Stimulated activated CD8-positive, alpha-beta memory T cell treated with anti-CD3 and anti-CD28 coated beads, Interleukin-4, amount 100 ng/mL, for 1 hour (primary cell): ENCODE measurements at places on chromosomes 13 and 19.

DNA sequence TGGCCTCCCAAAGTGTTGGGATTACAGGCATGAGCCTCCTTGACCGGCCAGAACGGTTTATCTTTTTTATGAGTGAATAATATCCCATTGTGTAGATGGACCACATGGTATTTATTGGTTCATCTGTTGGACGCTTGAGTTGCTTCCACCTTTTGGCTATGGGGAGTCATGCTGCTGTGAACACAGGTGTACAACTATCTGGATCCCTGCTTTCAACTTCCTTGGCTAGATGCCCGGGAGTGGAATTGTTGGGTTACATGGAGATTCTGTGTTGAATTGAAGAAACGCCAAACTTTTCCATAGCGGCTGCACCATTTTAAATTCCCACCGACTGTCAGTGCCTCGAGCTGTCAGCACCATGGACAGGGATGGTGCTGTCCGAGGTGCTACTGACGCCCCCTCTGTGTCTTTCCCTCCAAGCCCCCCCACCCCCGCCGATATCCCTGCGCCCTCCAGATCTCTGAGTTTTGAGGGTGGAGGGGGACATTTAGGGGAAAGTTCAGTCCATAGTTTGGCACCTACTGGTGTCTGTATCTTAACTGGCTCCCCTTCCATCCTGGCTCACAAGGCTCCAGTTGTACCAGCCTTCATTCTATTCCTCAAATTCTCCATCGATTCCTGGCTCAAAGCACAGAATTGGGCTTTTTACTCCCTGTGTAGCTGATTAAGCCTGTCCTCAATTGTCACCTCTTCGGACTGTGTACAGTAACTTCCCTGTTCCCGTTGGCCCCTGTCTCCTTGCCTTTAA is 27.3 kb downstream of the PNPLA6 start:
- DNase-seq = no peak

GRCh38 chr13:49858178-49858856 is 65.8 kb upstream of the KPNA3 start:
- no peak for DNase-seq

GRCh38 chr13:51057906-51058305 is 53.2 kb downstream of the C13orf42 start:
- DNase-seq = no peak

GRCh38 chr19:56838909-56839651 is 1.4 kb downstream of the PEG3 start:
- no peak for DNase-seq

DNA sequence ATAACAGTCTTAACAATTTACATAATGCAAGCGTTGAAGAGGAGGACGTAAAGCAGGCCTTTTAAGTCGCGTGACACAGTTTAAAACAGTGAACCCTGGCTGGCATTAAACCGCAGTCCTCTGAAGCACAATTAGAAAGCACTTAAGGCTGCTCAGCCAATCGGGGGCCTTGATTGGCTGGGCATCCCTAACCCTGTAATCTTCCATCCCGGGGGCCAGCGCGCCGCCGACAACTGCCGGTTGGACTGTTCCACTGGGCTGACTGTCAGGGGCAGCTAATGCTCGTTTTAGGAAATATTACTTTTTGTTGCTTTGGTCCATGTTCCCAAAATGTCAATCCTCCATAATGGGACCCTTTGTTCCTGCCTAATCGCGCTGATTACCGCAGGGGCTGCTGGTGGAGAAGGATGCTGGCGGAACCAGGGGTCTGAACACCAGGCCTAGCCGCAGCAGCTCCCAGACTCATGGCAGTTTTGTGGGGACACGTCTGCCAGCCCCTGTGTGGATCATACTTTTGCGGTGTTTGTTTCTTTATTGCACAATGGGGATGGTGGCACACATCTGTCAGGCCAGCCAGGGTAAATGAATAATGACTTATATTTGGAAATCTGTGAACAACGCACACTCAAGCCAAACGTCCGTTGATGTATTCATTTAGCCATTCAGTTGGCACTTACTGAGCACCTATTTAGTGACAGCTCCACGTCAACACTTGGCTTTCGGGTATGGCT is 127.1 kb upstream of the SPACA7 start:
- DNase-seq = no peak

DNA sequence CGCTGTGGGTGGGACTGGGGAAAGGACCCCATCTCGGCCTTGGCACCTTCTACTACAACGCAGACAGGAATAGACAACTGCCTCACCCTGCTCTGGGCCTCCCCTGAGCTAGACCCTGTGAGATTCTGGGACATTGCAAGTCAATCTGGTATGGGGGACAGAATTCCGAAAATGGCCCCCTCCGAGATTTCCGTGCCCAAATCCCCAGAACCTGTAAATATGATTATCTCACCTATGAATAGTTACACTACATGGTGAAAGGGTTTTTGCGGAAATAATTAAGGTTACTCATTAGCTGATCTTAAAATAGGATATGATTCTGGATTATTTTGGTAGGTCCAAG is 618 bp upstream of the ZBTB45 start:
- DNase-seq = no peak

GRCh38 chr19:28397800-28398199 is 815.2 kb downstream of the UQCRFS1 start:
- no peak for DNase-seq

GRCh38 chr13:94414141-94414540 is 65.3 kb downstream of the DCT start:
- DNase-seq = no peak

DNA sequence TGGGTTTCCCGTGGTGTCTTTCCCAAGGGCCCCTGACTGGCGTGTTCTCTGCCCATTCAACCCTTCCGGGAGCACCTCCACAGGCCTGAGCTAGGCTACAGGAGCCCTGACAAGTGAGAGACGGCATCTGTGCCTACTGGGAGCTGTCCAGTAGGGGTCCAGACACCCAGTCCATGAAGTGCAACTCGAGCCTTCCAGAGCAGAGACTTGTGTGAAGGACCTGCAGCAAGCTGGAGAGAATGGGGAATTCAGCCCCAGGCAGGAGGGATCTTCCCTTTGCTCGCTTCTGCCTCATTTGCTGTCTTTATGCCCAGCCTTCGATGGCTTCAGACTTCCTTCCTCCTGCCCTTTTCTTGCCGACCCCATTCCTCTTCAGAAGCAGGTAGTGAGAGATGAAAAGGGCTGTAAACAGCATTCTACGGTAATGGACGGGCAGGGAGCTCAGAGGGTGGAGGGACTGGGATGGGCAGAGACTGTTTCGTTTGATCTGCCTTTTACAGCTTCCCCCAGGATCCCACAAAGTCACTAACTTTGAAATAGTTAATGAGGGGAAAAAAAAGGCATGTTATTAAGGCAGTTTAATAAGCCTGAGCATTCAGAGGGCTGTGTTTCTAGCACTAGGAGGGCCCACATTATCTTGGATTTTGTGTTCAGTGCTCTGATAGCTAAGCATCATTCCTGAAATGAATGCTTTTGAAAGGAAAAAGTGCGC is 327.6 kb downstream of the FGF9 start:
- DNase-seq = no peak

GRCh38 chr13:97327506-97328221 is 105.5 kb downstream of the MBNL2 start:
- DNase-seq = no peak

- no peak for DNase-seq
Observed at GRCh38 chr13:72163678-72164077, 296.7 kb upstream of the DACH1 start.

DNA sequence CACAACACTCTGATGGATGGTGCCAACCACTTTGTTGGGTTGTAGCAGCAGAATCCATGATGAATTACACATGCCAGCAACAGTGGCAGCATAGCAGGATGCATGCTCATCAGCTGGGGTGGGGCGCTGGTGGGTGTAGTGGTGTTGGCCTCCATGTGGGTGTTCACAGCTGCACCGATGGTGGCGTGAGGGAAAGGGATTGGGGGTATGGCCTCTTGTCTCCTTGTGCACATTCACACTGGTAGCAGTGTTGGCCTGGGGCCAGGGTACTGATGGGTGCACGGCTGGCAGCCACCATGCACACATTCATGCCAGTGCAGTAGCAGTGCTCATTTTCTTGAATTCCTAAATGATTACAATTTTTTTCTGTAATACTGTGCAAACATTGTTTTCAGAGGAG is 2748.8 kb upstream of the PCDH20 start:
- DNase-seq = no peak

- no peak for DNase-seq
Observed at GRCh38 chr13:71853725-71854124, 13.3 kb downstream of the DACH1 start.

DNA sequence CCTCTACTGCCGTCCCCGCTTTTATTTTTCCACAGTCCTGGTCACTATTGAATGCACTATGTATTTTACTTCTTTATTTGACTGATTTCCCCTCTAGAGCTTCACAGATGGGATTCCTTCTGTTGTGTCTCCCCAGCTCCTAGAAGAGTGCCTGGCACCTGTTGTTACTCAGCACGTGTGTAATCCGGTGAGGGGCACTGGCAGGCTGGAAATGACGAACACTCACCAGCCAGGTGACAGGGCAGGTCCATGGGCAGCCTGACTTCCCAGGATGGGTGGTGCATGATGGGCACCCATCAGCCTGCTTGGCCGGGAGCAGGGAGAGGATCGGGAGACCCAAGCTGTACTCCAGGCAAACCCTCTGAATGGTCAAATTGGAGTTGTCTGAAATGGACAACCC is 67.2 kb downstream of the CEBPG start:
- DNase-seq = no peak

DNA sequence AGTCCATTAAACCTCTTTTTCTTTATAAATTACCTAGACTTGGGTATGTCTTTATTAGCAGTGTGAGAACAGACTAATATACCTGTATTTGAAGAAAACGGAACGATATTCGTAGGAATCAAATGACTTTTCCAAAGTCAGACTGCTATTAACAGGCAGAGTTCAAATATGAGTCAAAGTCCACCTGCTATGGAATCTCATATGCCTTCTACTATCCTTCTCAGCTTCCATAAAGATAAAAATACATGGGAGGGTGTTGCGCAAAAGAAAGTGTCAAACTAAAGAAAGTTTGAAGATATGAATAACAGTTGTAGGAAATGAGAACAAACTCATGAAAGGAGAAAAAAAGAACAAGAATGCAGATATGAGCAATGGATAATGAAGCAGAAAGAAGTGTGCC is 704.6 kb downstream of the EFNB2 start:
- no peak for DNase-seq

DNA sequence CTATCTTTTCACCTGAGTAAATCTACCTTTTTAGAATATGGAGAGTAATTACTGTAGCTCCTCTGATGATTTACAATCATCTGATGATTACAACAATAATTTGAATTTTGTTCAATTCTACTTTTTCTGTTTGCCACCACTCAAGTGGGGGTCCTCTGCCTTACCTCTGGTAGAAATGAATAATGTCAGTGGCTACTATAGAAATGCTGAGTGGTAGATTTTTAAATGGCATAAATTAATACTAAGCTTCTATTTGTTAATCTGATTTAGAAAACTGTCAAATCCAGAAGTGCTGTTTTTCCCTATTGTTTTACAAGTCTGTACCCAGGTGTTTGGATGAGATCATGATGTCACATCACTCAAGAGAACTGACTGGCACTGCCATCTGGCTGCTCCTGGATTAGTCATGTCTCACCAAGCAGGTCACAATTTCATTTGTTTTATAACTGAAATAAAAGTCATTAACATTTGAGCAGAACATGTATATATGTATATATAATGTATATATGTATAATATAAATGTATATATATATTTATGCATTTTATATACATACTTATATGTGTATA is 494.8 kb downstream of the TBC1D4 start:
- no peak for DNase-seq

- no peak for DNase-seq
Observed at GRCh38 chr13:108573455-108573854, 56.0 kb upstream of the MYO16 start.

DNA sequence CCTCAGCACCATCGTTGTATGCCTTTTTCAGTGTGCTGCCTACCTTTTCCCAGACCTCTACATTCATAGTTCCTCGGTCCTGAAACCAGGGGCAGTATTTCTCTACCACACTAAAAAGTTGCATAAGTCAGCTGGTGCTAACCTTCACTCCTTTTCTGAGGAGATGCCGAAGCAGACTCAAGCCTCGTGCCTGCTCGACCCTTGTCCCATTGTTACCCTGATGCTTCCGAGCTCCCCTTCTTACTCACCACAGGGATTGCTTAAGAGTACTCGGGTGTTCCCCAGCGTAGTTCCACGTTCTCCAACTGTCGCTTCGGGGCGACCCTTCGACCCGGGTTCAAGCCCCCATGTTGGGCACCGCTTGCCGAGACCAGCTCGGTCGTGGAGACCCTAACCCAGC is 19.0 kb upstream of the IL17D start:
- DNase-seq = no peak

DNA sequence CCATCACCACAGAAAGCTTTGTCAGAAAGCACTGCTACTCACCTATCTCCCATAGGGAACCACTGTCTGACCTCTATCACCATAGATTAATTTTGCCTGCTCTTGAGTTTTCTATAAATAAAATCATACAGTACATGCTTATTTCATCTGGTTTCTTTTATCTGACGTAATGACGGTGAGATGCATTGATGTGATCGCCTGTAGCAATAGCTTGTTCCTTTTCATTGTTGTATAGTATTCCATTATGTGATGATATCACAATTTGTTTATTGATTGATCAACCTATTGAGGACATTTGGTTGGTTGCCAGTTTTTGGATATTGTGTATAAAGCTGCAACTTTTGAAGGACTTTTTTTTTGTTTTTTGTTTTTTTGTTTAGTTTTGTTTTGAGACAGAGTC is 51.9 kb upstream of the ADGRE1 start:
- no peak for DNase-seq

GRCh38 chr13:42660333-42660965 is 86.5 kb downstream of the TNFSF11 start:
- DNase-seq = no peak
